Endodermal cell (in vitro differentiated cells): ENCODE measurements at places on chromosomes 7 and 10. TPM values are rescaled to one million over a fixed set of nuclear protein-coding genes. Genes with fewer than 3 reads are reported as not detected.

The SYNPO2L gene
- 0.09 and 0.11 TPM in 2 replicates for total RNA-seq

The TMEM139 gene
- 1.2 to 2.3 TPM (median 2.3 TPM) in 3 replicates for total RNA-seq

The OR2A42 gene
- not detected in 3 replicates for total RNA-seq

The SLC13A1 gene
- not detected in 3 replicates for total RNA-seq

The CCL24 gene
- not detected in 3 replicates for total RNA-seq

The CDH23 gene
- total RNA-seq, result 1.8 to 4.2 TPM (median 2.5 TPM) in 3 replicates

The LHFPL3 gene
- not detected in 2 replicates for total RNA-seq

The TMEM196 gene
- not detected in 3 replicates for total RNA-seq

The GIMAP1 gene
- total RNA-seq, result not detected in 2 replicates

The CRHR2 gene
- not detected in 3 replicates for total RNA-seq

The BET1 gene
- total RNA-seq, result 32.9 to 46.3 TPM (median 36.3 TPM) in 3 replicates

The ADAM8 gene
- 2.6 to 4.8 TPM (median 3.7 TPM) in 3 replicates for total RNA-seq

The ELOVL3 gene
- total RNA-seq, result not detected in 2 replicates

The TES gene
- 23.1 to 50.5 TPM (median 27.9 TPM) in 3 replicates for total RNA-seq

The EMX2 gene
- total RNA-seq, result 0.07 and 0.18 TPM in 2 replicates

The TRPV5 gene
- total RNA-seq, result 0.09 and 0.15 TPM in 2 replicates

The EBLN1 gene
- total RNA-seq, result not detected in 3 replicates

The ANKRD2 gene
- not detected in 2 replicates for total RNA-seq

The MLXIPL gene
- total RNA-seq, result 33.6 and 39.7 TPM in 2 replicates

The PDSS1 gene
- total RNA-seq, result 10.9 and 11.3 TPM in 2 replicates

The LDB3 gene
- total RNA-seq, result 0.11 and 0.50 TPM in 2 replicates

The HOXA1 gene
- not detected in 3 replicates for total RNA-seq

The HSPA12A gene
- total RNA-seq, result 9.7 to 16.9 TPM (median 15.4 TPM) in 3 replicates

The FGL2 gene
- total RNA-seq, result not detected in 2 replicates

The ITIH5 gene
- 3.7 to 5.3 TPM (median 4.7 TPM) in 3 replicates for total RNA-seq

The TRIM56 gene
- 16.3 to 23.0 TPM (median 19.7 TPM) in 3 replicates for total RNA-seq

The CYP2C18 gene
- not detected in 3 replicates for total RNA-seq

The DGKI gene
- total RNA-seq, result 0.04 to 0.14 TPM (median 0.11 TPM) in 3 replicates

The CUBN gene
- total RNA-seq, result 0.55 to 2.4 TPM (median 0.75 TPM) in 3 replicates

The C7orf33 gene
- not detected in 2 replicates for total RNA-seq
